Activated T-cell treated with anti-CD3 and anti-CD28 coated beads, Interleukin-2, amount 50 U/mL, for 72 hours (primary cell): ENCODE measurements at places on chromosomes 5 and 9.
A peak's percentile ranks its signal among the peaks of the same experiment; 100 is the strongest.

GRCh38 chr9:19568946-19569345 is 160.1 kb downstream of the ACER2 start:
- no peak for DNase-seq
- H3K27me3 ChIP-seq, result peaks cover 10% of the 10 kb centered on the region
- H3K36me3 ChIP-seq, result no peaks in the 10 kb centered on the region
- no peak overlapping the region for H3K4me3 ChIP-seq

- H3K27ac ChIP-seq, result no peak overlapping the region
- H3K4me3 ChIP-seq, result peak overlapping the region; percentile 90
- H3K4me1 ChIP-seq, result peaks cover 38% of the 10 kb centered on the region
- H3K27me3 ChIP-seq, result no peaks in the 10 kb centered on the region
These were observed 2.4 kb upstream of the NADK2 start for GRCh38 chr5:36244076-36244475.

DNA sequence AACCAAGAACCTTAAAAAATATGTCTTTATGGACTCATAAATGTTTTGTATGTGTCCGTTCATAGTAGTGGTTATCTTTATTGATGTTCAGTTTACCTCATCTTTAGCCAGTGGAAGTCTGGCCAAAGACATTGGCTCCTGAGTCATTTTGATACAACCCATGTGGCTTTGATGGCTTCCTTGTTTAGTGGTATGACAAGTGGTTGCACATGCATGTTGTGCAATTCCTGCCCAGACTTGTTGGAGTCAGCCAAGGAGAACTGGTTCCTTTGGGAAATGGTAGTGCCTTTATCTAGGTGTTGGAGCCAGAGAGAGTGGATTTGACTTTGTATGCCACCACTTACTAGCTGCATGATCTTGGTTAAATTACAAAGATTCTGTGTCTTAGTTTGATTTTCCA is 94.3 kb downstream of the RPS23 start:
- H3K27ac ChIP-seq, result no peak overlapping the region
- no peaks in the 10 kb centered on the region for H3K27me3 ChIP-seq
- H3K4me3 ChIP-seq, result no peak overlapping the region

DNA sequence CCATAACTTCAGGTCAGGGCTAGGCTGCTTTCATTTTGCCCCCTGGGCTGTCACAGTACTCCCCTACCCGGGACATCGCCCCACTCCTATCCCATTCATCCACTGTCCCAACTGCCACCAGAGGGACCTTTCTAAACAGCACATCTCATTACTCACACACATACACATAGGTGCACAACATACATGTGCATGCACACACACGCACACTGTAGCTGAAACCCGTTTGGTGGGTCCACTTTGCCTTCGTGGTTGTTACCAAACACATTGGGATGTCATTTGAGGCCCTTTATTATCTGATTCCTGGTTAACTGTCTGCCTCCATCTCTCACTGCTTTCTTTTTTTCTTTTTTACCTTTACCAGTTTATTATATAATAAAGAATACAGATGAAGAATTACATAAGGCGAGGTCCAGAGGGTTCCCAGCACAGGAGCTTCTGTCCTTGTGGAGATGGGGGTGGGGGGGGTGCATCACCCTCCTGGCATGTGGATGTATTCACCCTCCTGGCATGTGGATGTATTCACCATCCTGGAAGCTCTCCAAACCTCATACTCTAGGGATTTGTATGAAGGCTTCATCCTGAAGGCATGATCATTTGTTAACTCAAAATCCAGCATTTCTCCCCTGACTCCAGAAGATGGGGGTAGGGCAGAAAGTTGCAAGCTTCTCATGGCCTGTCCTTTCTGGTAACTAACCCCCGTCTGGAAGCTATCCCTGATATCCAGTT is 186.0 kb downstream of the GOLPH3 start:
- no peaks in the 10 kb centered on the region for H3K4me1 ChIP-seq
- no peak overlapping the region for H3K27ac ChIP-seq
- no peaks in the 10 kb centered on the region for H3K36me3 ChIP-seq
- H3K4me3 ChIP-seq, result no peak overlapping the region
